ENCODE measurements at places on chromosomes 6 and 20.

- DNase-seq, result peak; percentile 1
Observed at GRCh38 chr20:9660236-9660868, 146.0 kb downstream of the LAMP5 start.

DNA sequence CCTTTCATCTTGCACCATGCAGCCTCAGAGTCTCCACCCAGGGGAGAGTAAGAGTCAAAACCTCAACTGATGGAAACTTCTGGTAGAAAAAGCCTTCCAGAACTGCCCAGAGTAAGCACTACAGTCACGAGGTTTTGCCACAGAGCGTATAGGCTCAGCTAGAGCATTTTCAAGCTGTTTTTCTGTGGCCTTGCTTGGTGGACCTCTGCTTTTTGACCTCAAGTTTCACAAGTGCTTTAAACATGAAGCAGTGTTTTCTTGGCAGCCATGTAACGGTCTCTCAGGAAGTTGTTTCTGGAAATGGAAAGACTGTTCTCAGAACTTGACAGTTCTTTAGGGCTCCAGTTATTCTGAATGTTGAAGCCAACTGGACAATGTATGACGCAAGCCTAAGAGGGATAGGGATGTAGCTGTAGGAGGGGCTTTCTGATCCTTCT is 146.5 kb downstream of the ZDHHC14 start:
- DNase-seq, result no peak

DNA sequence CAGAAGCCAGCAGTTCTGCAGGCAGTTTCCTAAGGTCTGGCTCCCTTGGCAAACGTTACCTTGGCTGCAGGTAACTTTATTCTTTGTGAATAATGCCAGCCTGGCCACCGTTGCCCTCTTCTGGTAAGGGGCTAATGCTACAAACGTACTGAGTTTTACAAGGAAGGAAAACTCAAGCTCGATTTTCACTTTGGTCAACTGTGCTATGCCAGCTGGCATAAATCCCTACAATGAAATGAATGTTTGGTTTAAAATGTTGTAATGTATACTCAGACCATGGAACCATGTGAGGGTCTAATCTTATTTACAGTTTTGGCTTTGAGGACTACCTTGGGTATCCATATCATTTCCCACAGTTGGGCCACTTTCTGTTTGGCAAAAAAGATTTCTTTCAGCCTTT is 101.4 kb downstream of the SLX4IP start:
- DNase-seq, result no peak

GRCh38 chr6:159862103-159862502 is 28.7 kb upstream of the MAS1 start:
- DNase-seq, result no peak

DNA sequence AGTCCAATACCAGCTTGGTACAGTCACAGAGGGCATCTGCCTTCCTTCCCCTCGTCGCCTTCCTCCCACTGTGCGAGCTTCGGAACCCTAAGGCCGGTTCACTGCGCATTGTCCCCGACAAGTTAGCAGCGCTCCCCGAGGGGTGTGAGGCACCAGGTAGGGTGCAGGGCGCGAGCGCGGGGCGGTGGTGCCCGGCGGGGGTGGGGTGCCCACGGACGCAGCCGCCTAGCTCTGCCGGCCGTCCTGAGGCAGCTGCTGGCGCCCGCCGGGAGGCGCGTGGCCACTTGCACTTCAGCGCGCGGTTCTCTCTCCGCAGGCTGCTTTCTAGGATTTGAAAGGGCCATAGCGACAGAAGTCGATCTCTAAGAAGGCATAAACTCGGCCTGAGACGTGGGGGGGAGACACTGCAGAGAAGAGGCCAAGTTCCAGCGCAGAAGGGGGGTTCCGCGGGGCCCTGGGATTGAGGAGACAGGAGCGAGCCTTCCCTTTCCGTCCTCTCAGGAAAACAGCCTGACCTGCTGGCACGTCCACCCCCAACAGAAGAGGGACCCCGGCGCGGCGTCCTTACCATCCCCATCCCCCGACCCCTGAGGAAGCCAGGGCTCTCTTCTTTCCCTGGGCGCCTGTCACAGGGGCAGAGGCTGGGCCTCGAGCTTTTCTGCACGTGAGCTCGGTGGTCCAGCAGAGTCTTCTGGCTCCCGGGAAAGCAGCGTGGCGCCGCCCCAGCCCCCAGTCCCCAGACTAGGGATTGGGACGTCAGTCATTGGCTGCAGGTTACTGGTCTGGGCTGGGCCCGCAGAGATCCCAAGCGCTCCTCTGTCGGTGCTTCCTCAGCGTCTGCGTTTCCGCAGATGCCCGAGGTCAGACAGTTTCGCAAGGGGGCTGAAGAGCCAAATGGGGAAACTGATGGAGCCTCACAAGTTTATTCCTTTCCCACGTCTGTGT is 15.6 kb upstream of the PRDM13 start:
- no peak for DNase-seq

DNA sequence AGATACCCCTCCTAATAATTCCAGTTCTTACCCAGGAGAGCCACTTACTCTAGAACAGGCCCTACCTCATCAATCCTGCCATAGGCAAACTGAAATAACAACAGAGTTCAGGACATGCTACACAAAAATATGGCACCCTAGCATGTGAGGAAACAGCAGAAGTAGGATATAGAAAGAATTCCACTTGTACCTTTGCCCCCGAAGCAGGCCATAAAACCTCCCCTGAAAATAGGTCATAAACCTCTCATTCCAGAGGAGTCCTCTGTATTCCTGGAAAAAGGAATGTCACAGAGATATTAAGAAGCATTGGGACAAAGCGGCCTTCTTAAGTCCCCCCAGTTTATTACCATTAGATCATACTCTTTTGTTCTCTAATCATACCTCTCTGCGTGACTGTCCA is 504.3 kb upstream of the MARCKS start:
- DNase-seq, result no peak

GRCh38 chr6:13398421-13398994 is 70.2 kb upstream of the TBC1D7 start:
- DNase-seq, result no peak

DNA sequence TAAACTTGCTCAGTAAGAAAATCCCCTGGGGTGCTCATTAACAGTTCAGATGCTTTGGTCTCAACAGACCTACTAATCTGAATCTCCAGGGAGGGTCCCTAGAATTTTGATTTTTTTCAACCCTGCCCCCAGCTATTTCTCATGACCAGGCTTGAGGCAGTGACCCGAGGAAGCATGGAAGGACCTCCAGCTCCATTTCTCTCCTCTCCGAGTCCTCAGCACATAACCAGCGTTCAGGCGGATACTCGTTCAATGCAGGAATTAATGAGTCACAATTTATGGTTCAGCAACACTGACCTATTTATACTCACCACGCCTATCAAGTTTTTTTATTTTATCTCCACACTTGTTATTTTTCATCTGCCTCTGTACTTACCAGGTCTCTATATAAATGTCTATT is 369.2 kb upstream of the CDH4 start:
- DNase-seq, result no peak

Data from astrocyte (in vitro differentiated cells and primary cell).